Hepatocyte (in vitro differentiated cells): ENCODE measurements at places on chromosomes 7 and 10.
A peak's percentile ranks its signal among the peaks of the same experiment; 100 is the strongest.

DNA sequence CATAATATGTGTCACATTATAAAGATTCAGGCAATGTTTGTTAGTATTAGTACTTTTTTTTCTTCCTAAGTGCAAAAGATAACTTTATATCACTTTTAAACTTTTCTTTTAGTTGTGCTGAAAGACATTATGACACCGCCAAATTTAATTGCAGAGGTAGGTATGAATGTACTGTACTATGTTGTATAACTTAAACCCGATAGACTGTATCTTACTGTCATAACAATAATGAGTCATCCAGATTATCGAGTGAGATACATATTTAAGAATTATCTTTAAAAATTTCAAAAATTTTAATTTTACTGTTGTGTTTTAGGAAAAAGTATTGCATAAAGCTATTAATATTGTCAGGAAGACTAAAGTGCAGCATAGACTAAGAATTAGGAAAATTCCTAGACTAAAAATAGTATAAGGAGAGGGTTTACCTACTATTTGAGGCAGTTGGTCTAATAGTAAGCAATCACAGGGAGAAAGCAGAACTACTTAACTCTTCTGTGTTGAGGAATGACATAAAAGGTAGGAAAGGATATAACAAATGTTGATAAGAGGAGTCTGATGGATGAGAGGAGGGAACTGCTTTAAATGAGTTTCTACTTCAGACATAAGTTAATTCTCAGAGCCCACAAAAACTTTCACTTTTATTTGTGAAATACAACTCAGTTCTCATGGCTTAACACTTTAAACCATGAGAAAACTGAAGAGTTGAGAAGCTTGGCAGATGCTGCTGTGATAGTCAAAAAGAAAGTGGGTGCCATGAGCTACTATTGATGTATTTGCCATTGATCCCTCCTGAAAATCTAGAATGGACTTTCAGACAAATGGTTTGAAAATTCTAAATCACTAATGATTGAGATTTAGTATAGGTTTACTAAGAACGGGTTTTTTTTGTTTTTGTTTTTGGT lies 67.8 kb downstream of the PTEN start:
- no peak for DNase-seq

- DNase-seq = no peak
Observed at GRCh38 chr10:15316871-15317464, 54.1 kb downstream of the FAM171A1 start.

- DNase-seq = no peak
Observed at GRCh38 chr10:118956802-118957442, 72.6 kb upstream of the NANOS1 start.

DNA sequence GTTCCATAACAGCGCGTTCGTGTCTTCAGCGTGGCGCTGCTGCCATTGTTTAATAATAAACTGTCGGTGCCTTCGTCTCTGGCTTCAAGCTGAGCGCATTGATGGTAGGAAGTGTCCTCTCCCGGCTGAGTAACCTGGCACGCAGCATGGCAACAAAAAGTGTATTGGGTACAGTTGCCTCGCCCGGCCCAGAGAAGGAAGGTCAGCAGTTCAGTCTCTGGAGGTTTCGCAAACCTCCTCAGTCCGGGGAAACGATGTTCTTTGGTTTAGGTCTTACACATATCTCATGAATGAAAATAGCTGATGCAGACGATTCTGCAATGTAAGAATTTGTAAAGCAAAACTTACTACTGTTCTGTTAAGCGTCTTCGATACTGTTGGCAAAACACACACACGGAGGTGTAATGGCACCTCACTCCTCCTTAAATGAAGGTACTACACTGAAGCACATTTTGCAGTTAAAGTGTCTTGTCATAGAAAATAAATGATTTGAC lies 739 bp upstream of the CCDC186 start:
- DNase-seq = no peak

DNA sequence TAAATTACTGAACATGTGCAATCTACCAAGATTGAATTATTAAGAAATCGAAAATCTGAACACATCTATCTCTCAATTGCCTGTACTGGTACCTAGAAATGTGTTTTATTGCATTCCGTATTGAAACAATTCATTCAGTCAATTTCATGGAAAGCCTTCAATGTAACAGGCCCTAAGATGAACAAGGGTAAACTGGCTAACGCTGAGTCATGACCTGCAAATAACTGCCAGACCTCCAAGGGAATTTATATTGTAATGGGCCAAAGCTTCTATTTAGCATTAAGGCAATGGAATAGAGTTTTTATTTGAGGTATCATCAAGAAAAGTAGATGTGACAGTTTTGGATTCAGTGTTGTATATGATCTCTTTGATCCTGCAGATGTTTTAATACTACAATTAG lies 49.9 kb upstream of the CD36 start:
- no peak for DNase-seq

DNA sequence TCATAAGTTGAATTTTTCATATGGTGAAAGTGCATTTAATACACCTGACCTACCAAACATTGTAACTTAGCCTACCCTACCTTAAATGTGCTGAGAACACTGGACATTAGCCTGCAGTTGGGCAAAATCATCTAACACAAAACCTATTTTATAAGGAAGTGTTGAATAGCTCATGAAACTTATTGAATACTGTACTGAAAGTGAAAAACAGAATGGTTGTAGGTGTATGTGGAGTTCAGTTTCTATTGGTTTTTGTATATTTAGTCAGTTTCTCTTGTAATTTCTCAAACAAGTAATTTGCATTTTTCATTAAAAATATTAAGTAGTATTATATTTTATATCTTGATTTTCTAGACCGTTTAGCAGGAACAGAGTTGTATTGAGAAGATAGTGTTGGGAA lies 15.3 kb downstream of the CCDC7 start:
- no peak for DNase-seq

GRCh38 chr10:33272635-33273034 lies 61.8 kb downstream of the NRP1 start:
- DNase-seq = no peak

- DNase-seq = no peak
Observed at GRCh38 chr10:11144626-11145494, 127.2 kb downstream of the CELF2 start.

GRCh38 chr7:25663877-25664276 lies 435.6 kb upstream of the NPVF start:
- DNase-seq = no peak

DNA sequence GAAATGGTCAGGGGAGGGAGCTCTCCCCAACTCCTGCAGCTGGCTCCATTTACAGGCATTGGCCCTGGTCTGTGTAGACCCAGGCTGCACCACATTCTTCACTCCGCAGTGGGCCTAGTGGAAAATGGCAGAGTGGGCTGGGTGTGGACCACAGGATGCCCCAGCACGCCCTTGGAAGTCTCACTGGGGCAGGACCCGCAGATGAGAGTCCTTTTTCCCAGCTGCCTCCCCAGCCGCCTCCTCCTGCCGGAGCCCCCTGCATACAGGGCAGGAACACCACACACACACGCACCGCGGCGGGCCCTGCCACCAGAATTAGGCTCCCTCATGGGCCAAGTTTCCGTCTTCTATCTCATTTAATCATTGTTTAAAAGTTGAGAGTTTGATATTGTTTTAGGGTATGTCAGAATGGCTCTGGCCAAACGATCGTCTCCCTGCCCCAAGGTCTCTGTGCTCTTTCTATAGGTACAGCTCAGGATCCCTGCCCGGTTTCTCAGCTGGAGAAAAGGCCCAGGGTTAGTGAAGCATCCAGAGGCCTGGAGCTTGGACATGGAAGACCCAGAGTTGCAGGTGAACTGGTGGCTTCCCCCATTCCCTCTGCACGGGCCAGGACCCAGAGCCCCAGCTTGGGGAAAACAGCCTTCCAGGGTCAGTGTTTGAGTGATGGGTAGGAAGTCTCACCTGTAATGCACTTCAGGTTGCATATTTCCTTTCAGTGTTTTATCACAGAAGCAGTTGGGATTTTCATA lies 42.0 kb downstream of the ZNF467 start:
- DNase-seq = no peak

GRCh38 chr10:23070913-23071218 lies 24.5 kb upstream of the MSRB2 start:
- DNase-seq = no peak

DNA sequence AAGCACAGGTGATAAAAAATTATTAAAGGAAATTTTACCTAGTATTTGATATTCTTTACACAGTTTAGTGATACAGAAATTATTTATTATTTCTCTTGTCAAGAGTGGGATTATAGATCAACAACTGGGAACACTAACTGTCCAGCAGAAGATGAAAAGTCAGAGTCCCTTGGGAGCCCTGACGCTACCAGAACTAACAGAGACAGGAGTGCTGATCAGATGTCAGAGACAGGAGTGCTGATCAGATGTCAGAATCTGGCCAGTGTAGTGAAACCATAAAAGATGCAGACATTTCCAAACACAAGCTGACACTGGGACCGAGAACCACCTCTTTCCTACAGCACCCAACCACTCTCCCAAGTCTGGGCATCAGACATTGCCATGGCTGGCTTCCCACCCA lies 828.2 kb downstream of the TNS3 start:
- DNase-seq = no peak

DNA sequence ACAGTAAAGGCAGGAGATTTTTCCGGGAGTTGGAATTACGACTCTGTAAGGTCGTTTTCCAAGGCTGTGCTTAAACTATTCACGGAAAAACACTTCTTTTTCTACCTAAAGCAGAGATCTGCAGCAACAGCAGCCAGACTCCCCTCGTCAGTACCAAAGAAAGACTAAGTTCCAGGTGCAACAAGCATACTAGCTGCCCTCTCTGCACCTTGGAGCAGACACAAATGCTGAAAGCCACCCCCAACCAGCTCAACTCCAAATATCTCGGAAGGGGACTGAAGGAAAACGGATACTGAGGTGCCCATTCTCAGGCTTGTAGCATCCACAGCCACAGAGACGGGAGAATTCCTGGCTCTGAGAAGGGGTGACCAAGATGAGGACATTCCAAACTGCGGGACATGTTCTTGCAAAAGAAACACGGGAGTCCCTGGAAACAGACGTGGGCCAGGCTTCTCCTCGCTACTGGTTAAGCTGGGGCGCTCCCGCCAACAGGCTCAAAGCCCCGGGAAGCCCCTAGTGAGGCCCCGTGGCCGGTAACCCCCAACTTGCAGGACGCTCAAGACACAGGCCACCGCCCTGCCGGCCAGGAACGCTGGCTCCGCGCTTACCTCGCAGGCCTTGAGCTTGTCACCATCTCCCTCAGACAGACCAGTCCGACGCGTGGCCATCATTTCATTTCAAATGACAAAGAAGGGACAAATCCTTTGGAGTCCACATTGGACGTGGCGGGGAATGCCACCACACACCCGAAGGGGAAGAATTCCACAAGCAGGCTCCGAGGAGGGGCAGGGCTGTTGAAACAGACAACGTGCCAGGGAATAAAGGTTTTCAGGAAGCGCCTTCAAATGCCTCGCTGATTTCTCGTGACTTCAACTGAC lies 2.2 kb downstream of the ARHGAP21 start:
- DNase-seq = peak; percentile 47

DNA sequence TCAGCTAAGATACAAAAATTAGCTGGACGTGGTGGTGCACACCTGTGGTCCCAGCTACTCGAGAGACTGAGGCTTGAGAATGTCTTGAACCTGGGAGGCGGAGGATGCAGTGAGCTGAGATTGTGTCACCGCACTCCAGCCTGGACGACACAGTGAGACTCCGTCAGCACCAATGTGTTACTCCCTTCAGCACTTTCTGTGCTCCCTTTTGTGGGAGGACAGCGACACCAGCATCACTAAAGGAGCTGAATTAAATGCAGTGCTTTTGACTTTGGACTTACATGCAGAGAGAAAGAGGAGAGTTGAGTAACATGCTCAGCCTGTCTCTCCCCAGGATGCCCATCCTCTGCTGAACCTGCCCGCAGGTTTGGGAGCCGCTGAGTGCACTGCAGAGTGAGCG lies 92.2 kb upstream of the RHEB start:
- no peak for DNase-seq

DNA sequence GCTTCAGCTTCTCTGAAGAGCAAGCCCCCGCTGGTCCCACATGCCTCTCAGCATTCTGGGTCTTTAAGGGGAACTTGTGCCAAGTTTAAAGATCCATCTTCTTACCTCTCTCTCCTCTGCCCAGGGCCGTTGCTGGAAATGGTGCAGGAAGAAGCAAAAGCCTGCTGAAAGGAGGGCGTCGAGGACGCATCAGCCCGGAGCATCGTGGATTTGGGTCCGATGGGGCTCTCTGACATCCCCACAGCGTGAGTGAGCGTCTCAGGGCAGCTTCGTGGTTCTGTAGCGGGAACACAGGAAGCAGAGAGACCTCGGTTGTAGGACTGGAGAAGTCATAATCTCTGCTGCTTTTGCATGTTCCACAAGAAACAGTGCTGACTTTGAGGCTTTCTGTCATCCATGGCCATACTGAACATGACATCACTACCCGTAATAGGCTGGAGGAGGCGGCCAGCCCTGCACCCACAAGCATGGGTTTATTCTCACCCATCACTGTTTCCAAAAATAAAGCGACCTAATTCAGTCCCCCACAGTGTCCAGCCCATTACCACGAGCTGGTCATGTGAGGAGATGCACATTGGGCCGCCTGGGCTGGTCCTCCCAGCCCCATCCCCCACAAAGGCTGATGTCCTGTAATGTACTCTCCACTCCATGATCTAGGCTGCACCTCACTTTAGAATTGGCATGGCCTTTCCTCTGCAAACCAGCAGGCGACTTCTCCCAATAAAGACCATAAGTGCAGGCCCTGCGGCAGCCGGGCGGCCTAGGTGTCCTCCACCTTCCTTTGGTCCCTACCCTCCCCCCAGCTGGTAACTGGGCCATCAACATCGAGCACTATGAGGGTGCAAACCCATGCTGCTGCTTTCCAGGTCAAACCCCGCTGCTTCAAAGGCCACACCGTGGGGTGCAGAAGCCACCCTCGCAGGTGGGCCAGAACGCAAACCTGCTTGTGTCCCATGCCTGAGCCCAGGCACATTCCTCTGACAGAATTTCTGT lies 276.9 kb downstream of the TNS3 start:
- DNase-seq = no peak

- DNase-seq = no peak
Observed at GRCh38 chr10:44457259-44457658, 72.4 kb upstream of the CXCL12 start.

DNA sequence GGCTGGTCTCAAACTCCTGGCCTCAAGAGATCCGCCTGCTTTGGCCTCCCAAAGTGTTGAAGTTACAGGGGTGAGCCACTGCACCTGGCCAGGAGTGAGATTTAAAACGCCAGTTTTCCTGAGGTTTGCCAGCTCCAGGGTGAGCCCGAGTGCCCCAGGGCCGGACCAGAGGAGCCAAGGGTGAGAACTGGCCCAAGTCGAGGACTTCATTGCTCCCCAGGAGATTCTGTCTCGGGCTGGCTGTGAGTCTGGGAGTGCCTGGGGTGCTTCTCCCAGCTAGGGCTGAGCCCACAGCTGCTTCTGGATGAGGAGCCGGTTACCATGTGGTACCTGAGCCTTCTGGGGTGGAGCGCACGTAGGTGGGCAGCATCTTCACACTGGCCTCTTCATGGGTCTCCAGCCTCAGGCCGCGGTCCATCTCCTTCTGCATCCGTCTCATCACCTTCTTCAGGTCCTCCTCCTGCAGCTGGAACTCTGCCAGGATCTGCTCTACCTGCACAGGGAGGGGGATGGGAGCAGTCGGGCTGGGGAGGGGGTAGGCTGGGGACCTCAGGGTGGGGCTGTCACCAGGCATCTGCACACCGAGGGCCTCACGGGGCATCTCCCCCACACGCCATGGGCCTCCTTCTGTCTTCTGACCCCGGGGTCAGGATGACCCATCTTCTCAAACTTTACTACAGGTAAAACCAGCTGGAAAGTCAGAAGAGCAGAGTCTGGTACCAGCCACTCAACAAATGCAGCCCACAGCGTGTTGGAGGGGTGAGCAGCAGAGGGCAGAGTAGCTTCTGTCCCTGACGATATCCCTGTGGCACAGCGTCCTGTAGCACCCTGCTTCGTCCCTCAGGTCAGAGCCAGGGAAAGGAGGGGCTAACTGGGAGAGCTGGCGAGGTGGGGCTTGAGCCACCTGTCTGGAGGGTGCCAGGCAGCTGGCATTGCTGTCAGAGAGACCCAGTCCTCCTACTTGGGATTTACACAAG lies 12.1 kb upstream of the MYL7 start:
- DNase-seq = no peak
